NCI-H1694 (cell line): ENCODE measurements at places on chromosomes 2 and 18.

DNA sequence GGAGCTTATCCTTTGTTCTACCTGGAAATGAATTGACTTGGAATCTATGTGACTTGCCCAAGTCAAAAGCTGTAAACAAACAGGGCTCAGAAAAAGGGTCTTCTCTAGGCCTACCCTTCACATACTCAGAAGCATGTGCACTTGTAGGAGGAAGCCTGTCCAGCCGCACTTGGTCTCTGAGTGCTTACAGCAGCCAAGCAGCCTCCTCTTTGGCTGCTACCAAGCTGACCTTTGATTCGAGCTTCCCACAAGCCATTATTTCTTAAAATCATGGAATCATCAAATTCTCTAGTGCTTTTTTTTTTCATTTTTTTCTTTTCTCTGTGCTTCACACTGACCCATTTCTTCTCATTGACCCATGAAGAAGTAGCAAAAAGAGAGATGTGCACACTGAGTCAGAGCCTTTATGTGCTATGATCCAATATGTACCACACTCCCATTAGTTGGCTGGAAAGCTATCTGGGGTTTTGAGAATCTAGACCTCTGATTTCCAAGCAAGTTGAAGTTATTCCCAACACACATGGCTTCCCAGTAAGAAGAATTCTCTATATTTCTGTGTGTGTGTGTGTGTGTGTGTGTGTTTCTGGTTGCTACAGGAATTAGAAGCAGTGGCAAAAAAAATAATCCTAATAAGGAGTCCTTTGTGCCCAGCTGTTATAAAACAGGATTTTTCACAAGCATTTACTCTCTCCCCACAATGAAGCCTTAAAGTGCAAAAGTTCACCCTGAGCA lies 550.3 kb upstream of the TNP1 start:
- DNase-seq, result no peak

- no peak for DNase-seq
Measured at GRCh38 chr2:237404413-237404812, 9.6 kb downstream of the COL6A3 start.

GRCh38 chr2:187825108-187825507 lies 270.9 kb upstream of the TFPI start:
- no peak for DNase-seq

DNA sequence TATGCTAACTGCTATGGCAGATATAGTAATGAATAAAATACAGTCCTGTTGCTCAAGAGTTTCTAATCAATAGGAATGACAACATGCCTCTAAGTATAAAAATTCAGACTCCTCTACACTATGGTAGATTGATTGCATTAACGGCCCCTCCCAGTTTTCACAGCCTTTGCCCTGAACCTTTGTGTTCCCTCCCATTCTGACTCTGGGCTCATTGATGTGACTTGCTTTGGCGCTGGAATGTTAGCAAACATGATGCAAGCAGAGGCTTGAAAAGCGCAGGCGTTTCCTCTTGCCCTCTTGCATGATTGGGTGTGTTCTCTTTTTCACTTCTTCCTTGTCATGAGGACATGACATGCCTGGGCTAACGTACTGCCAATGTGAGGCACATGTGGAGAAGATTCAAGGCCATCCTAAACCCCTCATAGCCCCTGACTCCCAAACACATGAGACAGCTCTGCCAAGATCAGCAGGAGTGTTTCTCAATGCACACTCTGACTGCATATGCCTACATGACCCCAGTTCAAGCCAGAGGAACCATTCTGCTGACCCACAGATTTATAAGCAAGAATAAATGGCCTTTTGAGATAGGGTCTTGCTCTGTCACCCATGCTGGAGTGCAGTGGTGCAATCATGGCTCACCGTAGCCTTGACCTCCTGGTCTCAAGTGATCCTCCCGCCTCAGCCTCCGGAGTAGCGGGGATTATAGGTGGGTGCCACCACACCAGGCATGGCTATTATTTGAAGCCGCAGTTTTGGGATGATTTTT lies 49.7 kb upstream of the CD28 start:
- DNase-seq, result no peak

DNA sequence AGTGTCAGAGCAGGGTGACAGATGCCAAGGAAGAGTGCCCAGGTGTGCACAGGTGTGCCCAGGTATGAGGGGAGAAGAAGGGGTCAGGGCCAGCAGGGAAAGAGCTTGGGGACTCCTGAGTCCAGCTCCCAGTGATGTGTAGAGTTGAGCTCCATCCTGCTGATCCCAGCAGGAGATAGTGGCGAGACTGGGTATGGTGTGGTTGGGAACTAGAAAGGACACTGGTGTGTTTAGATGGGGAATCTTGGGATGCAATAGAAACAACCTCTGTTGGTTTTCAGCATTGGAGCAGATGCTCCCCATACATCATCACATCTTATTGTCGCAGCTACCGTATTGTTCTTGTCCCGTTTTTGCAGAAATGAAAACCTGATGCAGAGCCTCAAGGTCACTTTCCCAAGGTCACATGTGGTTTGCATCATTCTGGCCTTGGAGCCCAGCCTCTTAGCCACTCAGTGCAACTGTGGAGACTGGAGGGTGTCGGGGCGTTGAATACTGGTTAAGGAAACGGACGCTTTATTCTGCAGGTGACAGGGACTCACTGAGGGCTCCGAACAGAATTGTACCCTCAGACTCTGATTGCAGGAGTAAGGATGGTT lies 166.7 kb downstream of the AGAP1 start:
- DNase-seq, result no peak

DNA sequence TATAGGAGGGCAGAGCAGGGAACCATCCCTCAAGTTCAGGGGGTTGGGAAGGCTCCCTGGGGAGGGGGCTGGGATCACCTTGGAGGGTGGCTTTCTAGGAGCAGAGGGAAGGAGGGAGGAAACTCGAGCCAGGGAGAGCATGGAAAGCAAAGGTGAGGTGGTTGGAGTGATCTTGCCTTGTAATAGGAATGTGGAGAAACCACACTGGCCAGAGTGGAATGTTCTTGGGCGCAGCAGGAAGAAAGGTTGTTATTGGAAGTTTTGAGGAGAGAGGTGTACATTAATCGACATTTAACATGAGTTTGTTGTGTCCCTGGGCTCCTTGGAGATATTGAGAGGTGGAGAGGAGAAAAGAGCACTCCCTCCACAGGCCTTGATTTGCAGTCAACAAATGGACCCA lies 272.2 kb downstream of the PRKCE start:
- DNase-seq, result no peak

GRCh38 chr18:3912705-3913104 lies 462.7 kb downstream of the TGIF1 start:
- DNase-seq, result no peak
